Endothelial cell of umbilical vein (primary cell): ENCODE measurements at places on chromosomes 7 and 10. TPM values are rescaled to one million over a fixed set of nuclear protein-coding genes. Genes with fewer than 3 reads are reported as not detected.

GRCh38 chr7:149741629-149742028 lies 31.8 kb downstream of the ZNF467 start:
- DNase-seq: peak; percentile 9
- peak overlapping the region; percentile 6 for H3K4me3 ChIP-seq
- no peak overlapping the region for H3K27ac ChIP-seq
- H3K36me3 ChIP-seq: no peaks in the 10 kb centered on the region
- H3K27me3 ChIP-seq: peaks cover 7% of the 10 kb centered on the region
- no peaks in the 10 kb centered on the region for H3K4me1 ChIP-seq

GRCh38 chr10:119241066-119241465 lies 33.7 kb downstream of the GRK5 start:
- H3K27me3 ChIP-seq: no peaks in the 10 kb centered on the region
- H3K4me1 ChIP-seq: peaks cover 10% of the 10 kb centered on the region
- DNase-seq: no peak
- H3K4me3 ChIP-seq: no peak overlapping the region
- H3K27ac ChIP-seq: no peak overlapping the region

- H3K4me1 ChIP-seq: peaks cover 2% of the 10 kb centered on the region
- peaks cover 20% of the 10 kb centered on the region for H3K36me3 ChIP-seq
- DNase-seq: no peak
- no peak overlapping the region for H3K27ac ChIP-seq
- no peaks in the 10 kb centered on the region for H3K27me3 ChIP-seq
Observed at GRCh38 chr10:102514487-102515311, 10.9 kb downstream of the SUFU start.

SH2B2 gene
- 0.25 and 0.73 TPM in 2 replicates for total RNA-seq

KIFBP gene
- 37.3 and 39.8 TPM in 2 replicates for total RNA-seq
